ENCODE measurements at places on chromosomes 6 and 20.

DNA sequence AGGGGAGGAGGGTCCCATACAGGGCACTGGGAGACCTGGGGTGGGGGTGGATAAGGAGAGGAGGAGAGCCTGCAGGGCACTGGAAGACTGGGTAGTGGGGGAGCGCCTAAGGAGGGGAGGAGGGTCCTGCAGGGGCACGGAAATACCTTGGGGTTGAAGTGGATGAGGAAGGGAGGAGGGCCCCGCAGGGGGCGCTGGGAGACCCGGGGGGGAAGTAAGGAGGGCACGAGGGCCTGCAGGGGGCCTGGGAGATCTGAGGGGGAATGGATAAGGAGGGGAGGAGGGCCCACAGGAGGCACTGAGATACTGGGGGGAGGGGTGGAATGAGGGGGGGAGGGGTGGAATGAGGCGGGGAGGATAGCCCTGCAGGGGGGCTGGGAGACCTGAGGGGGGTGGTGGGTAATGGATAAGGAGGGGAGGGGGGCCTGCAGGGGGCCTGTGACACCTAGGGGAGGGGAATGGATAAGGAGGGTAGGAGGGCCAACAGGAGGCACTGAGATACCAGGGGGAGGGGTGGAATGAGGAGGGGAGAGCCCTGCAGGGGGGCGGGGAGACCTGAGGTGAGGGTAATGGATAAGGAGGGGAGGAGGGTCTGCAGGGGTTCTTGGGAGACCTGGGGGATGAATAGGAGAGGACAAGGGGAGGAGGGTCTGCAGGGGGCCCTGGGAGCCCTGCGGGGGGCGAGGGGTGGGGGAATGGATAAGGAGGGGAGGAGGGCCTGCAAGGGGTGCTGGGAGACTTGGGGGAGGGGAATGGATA is 567 bp upstream of the CTCFL start:
- H3K27me3 ChIP-seq, result no peaks in the 10 kb centered on the region
- H3K27ac ChIP-seq, result no peak overlapping the region
- no peak overlapping the region for H3K4me3 ChIP-seq
- no peaks in the 10 kb centered on the region for H3K36me3 ChIP-seq

DNA sequence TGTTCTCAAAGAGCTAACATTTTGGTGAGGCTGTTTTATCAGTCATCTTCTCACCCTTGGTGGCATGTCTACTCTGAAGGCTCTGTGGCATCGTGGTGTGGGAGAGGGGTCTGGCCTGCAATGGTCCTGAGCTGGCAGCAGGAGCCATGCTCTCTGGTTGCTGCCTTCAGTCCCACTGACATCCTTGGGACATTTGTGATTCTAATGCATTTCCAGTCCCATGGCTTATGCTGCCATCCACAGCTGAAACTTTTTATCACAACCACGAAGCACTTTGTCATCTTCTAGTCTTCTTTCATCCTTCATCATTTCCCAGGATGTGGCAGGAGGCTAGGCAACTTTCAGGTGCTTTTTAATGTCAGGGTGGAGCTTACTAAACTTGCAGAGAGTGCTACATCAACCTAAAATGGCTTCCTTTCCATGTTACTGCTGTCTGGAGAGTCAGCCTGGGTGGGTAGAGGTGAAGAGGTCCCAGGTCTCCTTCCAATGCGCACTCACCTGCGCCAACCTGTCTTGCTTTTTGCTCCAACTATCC is 77.1 kb downstream of the GPR63 start:
- peaks cover 23% of the 10 kb centered on the region for H3K27me3 ChIP-seq
- H3K36me3 ChIP-seq, result no peaks in the 10 kb centered on the region
- no peaks in the 10 kb centered on the region for H3K4me1 ChIP-seq

- peaks cover 17% of the 10 kb centered on the region for H3K27me3 ChIP-seq
- peaks cover 4% of the 10 kb centered on the region for H3K36me3 ChIP-seq
- no peak for DNase-seq
- no peak overlapping the region for H3K4me3 ChIP-seq
- H3K27ac ChIP-seq, result no peak overlapping the region
- H3K4me1 ChIP-seq, result peaks cover 3% of the 10 kb centered on the region
Observed at GRCh38 chr20:51339721-51340450, 202.6 kb downstream of the NFATC2 start.

DNA sequence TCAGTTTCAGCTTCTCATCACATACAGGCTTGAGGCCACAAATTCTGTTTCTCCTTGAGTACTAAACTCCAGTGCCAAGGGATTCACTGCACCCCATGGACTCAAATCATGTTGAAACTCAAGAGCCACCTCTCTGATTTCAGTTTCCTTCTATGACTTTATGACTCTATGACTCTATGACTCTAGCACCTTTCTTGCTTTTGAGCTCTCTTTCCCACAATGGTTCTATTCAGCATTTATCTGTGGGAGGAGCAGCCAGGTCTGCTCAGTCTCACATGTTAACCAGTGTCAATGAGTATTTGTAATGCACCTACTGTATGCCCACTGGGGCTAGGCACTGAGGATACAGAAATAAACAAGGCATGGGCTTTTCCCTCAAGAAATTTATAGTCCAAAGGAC is 14.6 kb upstream of the SLC22A2 start:
- no peak overlapping the region for H3K27ac ChIP-seq
- H3K4me3 ChIP-seq, result no peak overlapping the region
- H3K36me3 ChIP-seq, result no peaks in the 10 kb centered on the region
- no peak for DNase-seq
- H3K27me3 ChIP-seq, result peaks cover 18% of the 10 kb centered on the region

DNA sequence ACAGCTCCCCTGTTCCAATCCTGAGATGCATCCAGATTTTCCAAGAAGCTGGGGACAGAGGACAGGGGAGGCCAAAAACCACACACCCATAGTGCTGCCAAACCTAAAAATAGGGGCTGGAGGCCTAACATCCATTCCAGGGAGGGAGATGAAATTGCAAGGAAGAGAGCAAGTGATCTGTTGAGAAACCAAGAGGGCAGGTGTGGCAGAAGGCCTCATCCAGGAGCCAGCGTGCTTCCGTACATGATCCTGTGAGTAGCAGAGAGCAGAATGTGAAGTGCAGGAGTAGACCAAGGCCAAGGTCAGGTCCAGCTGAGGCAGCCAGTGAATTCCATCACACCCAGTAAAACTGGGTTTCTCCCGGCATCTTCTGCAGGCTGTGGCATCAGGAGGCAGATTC is 167.7 kb upstream of the RIN2 start:
- H3K4me3 ChIP-seq, result no peak overlapping the region
- no peaks in the 10 kb centered on the region for H3K36me3 ChIP-seq
- peaks cover 2% of the 10 kb centered on the region for H3K27me3 ChIP-seq
- no peak for DNase-seq
- no peaks in the 10 kb centered on the region for H3K4me1 ChIP-seq

DNA sequence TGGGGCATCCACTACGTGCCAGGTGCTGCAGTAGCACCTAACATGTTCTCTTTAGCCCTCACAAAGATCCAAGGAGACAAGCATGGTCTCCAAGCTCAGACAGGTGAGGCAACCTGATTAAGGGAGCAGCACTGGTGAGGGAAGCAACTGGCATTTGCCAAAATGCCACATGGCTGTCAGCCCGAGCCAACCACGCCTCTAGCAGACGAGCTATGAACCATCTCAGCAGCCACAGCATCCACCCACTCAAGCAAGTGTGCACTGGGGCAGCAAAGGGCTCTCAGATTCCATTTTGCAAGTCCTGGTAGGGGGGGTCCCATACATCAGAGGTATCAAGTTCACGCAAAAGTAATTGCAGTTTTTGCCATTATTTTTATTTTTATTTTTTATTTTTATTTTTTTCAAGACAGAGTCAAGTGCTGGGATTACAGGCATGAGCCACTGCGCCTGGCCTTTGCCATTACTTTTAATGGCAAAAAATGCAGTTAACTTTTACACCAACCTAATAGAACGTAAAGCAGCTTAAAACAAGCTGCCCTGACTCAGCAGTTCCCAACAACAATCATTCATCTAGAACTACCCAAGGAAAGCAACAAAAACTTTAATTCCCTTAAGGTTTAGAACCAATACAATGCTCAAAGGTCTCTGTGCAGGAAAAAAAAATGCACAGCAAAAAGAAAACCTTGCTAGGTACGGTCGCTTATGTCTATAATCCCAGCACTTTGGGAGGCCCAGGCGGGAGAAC is 36.3 kb upstream of the SPDEF start:
- H3K27ac ChIP-seq, result no peak overlapping the region
- no peaks in the 10 kb centered on the region for H3K27me3 ChIP-seq
- DNase-seq, result no peak
- H3K36me3 ChIP-seq, result peaks cover 24% of the 10 kb centered on the region

- H3K27ac ChIP-seq, result peak overlapping the region; percentile 60
- H3K27me3 ChIP-seq, result no peaks in the 10 kb centered on the region
- DNase-seq, result peak; percentile 47
Observed at GRCh38 chr6:3850451-3851203, 1.5 kb downstream of the FAM50B start.

DNA sequence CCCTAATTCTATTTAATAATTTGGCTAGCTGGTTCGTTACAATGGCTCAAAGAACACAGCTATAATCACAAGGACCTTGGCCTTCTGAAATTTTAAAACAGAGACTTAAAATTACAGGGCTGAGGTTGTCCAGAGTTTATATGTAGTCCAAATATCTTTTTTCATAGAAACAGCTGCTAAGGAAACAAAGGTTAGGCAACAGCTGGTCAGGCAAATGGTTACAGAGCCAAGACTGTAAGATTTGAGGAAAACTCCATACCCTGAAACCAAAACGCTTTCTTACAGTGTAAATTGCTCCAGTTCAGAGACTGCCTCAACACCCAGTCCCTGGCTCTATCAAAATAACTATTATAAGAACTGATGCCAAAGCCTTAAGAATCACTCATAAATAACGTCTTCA is 9.7 kb upstream of the ARHGAP18 start:
- H3K36me3 ChIP-seq, result no peaks in the 10 kb centered on the region
- H3K4me3 ChIP-seq, result no peak overlapping the region
- no peak for DNase-seq
- no peaks in the 10 kb centered on the region for H3K4me1 ChIP-seq
